ENCODE measurements at places on chromosomes 1 and 21. TPM values are rescaled to one million over a fixed set of nuclear protein-coding genes. Genes with fewer than 3 reads are reported as not detected.

DNA sequence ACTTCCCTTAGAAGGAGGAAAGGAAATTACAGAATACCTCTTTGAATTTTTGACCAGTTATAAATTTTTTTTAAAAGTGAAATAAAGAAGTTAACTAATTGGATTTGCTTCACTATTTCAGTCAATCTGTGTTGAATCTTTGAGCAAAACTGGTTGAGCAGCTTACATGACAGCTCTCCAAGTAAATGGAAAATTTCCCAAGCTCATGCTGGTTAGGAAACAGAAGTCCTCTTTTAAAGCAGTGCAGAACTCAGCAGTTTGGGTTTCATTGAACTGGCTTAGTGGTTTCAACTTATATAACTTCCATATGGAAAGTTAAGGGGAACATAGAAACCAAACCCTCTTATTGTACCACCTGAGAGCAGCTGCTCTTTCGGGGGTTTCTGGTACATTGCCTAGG, 250.5 kb downstream of the PDE4B start:
- no peak for DNase-seq

GRCh38 chr1:220804202-220804586, 17.5 kb downstream of the MTARC1 start:
- no peak for DNase-seq

- no peak for DNase-seq
These were observed 34.7 kb downstream of the TUFT1 start for GRCh38 chr1:151574575-151575529.

GRCh38 chr1:172308577-172308976, 111.9 kb upstream of the C1orf105 start:
- DNase-seq = no peak

GRCh38 chr1:1229770-1230169, 2.0 kb downstream of the SDF4 start:
- DNase-seq = no peak

GRCh38 chr1:24022581-24023361, 42.6 kb upstream of the SRSF10 start:
- DNase-seq = no peak

GRCh38 chr21:44018813-44019567, 6.9 kb downstream of the TRAPPC10 start:
- no peak for DNase-seq

- no peak for DNase-seq
These were observed 79.4 kb upstream of the TTC34 start for GRCh38 chr1:2880812-2881295.

DNA sequence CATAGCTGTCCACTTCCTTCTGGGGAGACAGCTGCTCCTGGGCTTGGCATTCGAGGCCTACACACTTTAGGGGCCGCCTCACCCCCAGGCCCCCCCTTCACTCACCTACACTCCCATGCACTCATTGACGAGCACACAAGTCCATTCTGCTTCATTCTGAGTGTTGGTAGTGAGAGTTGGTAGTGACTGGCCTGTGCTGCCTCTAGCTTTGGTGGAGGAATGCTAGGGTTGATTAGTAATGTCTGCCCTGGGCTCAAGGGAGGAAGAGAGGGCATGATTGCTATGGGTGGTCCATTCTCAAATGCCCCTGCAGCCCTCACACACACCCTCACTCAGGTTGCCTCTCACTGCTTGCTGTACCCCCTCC, 30.4 kb downstream of the TRIM11 start:
- no peak for DNase-seq

GRCh38 chr1:23601968-23602876, 42.9 kb upstream of the ID3 start:
- no peak for DNase-seq

DNA sequence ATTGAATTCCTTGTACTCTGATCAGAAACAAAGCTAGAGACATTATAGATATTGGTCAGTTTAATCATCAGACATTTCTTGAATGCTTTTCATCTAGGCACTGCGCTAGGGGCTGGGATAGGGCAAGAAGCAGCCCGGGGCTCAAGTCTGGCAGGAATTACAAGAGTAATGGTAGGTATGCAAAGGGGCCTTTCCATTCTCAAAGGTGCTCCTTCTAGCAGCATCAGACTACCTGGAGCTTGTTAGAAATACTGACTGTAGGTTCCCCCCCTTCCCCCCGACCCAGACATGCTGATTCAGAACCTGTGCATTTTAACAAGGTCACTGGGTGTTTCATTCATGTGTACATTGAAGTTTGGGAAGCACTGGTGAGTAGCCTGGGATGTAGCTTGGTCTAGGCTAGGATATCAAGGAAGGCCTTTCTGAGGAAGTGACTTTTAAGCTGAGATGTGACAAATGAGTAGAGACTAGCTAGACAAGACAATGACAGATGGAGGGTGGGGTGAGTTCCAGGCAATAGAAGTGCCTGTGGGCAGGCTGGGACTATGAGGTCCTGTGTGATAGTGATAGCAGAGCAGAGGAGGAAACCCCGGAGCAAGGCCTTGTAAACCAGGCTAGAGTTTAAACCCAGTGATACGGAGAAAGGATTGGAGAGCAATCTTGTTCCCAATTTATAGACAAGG, 26.3 kb downstream of the NFASC start:
- DNase-seq = no peak

GRCh38 chr1:28148880-28149195, 27.7 kb downstream of the PTAFR start:
- no peak for DNase-seq

GRCh38 chr1:94110946-94111740, 9.8 kb downstream of the ABCA4 start:
- no peak for DNase-seq

DNA sequence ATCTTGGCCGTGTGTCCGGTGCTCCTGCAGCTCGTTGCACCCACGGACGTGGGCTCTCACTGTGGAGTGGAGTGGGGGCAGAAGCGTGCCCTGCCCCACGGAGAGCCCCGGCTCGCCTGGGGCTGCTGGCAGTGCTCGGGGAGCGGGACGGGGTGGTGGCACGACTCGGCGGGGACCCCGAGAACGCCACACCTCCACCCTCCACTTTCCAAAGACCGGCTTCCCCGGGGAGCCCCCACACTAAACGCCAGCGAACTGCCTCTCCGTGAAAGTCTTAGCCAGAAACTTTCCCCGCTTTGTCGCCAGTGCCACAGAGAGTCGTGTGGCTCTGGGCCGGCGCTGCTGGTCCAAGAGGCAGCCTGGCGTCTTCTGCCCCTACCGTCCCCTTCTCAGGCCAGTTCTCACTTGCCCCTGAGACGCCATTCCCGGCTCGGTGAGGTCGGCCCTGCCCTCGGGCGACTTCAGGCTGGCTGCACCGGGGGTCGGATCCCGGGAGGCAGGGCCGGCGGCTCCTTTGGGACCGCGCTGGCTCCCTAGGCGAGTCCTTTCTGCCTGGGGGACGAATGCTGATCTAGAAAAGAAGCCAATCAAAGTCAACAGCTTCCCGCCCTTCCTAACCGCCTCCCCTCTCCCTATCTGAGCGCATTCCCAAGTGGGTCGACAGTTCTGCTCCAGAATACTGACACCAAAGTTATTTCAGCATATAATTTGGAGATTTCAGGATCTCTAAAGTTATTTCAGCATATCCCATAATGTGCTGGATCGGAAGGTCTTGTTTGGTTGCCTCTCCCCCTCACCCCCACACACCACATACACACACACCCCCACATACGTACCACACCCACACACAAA, 2.6 kb upstream of the SAMD13 start:
- DNase-seq = peak; percentile 53

DNA sequence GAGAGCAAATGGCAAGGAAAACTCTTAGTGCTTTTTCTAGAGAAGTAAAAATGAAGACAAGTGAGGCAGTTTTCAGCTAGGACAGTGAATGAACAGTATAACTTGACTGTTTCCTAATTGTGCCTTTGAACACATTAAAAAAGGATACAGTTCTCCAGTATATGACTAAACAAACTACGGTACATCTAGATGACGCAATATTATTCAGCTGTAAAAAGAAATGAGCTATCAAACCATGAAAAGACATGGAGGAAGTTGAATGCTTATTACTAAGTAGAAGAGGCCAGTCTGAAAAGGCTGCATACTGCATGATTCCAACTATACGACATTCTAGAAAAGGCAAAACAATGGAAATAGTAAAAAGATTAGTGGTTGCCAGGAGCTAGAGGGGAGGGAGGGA, 206.3 kb downstream of the SIPA1L2 start:
- DNase-seq = no peak

DNA sequence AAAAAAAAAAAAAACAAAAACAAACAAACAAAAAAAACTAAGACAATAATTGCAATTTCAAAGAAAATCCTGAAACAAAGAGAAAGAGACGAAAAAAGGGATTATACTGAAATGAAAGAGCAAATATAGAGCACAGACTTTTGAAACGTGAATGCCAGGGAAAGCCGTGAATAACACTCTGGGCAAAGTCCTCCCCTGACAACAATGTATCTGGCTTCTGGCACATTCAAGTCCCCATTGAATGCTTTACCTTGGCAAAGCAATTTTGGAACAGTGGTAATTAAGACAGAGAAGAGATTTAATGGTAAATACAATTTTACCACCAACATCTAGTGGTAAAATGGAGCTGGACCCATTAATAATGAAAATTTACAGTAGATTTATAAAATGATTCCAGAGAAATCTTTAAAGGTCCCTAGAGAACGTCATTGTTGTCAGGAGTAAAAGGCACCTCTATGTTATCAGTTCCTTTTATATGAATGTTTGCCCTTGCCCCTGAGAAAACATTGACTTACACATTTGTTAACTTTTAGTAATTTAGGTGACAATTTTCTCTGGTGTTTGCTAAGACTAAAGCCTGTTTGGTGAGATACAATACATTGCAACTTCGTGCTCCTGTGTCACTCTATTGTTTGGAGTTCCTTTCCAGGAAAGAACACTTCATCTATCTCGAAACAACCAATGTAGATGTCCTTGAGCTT, 89.7 kb downstream of the GREM2 start:
- no peak for DNase-seq

GRCh38 chr21:16535102-16535422, 805.3 kb downstream of the USP25 start:
- DNase-seq = no peak

DNA sequence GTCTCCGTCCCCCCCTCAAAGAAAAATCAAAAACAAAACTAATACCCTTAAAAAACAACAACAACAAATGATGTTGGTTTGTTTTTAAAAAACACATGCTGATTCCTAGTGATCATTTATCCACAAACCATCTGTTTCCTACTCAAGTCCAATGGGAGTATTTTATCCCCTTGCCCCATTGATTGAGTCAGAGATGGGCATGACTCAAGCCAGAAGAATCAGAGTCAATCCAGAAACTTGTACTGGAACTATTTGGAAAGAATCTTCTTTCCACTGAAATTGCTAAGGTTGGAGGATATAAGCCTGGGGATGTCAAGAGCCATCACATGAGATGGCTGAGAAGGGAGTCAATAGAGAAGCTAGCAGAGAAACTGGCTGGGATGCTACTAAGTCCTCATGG, 176.4 kb downstream of the MIS18A start:
- DNase-seq = no peak

GRCh38 chr1:81437649-81438048, 363.1 kb upstream of the ADGRL2 start:
- DNase-seq = no peak

DNA sequence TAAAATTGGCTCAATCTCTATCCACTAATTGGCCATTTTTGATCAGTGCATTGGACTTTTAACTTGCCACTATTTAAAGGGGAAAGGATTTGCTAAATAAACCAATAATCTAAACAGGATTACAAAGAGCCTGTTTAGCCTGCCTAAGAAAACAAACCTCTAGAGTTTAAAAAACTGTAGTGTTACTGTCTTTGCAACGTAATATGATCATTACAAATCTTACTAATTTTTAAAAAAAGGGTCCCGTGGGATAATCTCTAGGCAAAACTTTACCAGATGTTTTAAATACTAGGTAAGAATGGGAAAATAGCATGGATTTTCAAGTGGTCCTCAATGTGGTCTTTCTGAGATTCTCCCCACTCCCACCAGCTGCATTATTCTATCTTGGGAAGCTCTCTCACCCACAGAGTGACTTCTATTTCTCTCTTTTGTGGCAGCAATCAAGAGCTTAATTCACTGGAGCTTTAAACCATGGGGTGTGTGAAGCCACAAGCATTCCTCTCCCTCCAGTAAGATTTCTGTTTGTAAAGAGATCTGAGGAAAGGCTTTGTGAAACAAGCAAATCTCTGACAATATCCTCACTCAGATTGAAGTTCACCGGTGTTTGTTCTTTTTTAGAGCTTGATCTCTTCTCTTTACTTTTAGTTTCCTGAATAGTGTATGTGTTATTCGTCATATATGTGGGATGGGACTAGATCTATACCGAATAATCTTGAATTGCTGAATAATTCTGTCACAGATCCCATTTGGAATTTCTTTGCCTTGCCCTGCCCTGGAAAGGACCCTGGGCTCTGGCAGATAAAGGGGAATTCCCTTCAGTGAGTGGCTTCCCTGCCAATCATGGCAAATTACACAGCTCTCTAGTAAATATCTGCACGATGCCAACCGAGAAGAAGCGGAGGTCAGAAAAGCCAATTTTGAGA, 132.2 kb downstream of the TLR5 start:
- DNase-seq = peak; percentile 53

DNA sequence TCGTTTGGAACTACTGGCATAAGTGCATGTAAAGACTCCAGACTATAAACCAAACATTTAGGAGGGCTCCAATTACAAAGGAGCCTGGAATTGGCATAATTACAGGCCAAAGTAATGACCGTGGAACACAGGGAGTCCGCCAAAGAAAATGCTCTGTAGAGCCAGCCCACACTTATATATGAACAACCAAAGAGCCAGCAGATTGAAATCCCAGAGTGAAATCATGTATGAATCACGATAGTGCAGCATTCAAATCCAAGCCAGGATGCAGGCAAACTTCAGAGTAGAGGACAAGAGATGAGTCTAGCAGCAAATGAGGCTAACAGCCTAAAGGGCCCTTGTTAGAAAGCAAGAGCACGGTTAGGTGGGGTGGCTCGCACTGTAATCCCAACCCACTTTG, 13.1 kb downstream of the VPS26C start:
- no peak for DNase-seq

DNA sequence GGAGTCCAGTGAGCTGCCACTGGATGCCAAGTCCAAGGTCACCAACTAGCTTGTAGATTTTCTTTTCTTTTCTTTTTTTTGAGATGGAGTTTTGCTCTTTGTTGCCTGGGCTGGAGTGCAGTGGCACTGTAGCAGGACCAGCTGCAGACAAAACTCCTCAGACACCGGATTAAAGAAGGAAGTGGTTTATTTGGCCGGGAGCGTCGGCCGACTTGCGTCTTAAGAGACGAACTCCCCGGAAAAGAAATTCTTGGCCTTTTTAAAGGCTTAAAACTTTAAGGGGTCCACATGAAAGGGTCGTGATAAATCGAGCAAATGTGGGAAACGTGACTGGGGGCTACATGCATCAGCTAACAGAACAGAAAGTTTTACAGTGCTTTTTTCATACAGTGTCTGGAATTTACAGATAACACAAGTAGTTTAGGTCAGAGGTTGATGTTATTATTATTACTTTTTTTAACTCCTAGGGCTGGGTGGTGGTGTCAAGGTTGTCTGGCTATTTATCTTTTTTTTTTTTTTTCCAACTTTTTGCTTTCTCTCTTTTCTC, 36.4 kb upstream of the CFAP126 start:
- DNase-seq = no peak

The UQCRHL gene
- total RNA-seq = 2.3 TPM

The VASH2 gene
- 305 TPM for total RNA-seq

The CFHR5 gene
- total RNA-seq = not detected

The CRP gene
- total RNA-seq = not detected

The CZIB gene
- total RNA-seq = 39.5 TPM

The PLEKHG5 gene
- 26.4 TPM for total RNA-seq

The SLC35F3 gene
- 0.70 TPM for total RNA-seq

The LY9 gene
- not detected for total RNA-seq

The PPCS gene
- total RNA-seq = 35.6 TPM

All from GM23338 (cell line).